Stimulated activated CD4-positive, alpha-beta T cell treated with anti-CD3 and anti-CD28 coated beads, TNF-alpha, amount 100 ng/mL, for 1 hour (primary cell): ENCODE measurements at places on chromosomes 1 and 21.

DNA sequence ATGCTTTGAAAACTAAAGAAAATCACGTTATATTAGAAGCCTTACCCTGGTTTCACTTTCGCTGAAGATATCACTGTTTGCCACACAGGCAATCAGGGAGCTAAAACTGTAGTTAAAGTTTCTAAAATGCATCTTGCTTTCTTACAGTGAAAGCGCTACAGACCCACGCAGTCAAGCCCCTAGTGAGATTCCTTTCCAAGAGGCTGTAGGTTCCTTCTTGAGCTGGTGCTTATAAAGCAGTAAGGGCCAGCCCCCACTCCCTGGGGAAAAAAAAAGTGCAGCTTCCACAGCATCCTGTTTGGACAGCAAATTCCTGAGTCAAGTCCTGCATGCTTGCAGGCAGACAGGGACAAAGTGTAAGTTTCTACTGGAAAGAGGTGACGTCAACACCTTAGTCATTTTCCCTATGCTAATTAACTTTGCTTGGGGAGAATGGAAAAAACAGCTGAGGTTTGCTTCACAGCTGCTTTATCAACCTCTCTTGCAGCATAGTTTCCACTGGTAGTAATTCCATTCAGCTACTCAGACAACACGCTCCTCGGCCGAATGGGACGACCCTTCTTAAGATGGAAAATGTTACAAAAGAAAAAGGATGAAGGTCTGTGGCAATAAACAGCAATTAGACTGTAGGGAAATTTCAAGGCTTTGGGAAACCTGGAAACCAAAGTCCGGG, 14.7 kb upstream of the KCNE1 start:
- DNase-seq = no peak

GRCh38 chr1:59243550-59243949, 53.3 kb upstream of the FGGY start:
- no peak for DNase-seq

DNA sequence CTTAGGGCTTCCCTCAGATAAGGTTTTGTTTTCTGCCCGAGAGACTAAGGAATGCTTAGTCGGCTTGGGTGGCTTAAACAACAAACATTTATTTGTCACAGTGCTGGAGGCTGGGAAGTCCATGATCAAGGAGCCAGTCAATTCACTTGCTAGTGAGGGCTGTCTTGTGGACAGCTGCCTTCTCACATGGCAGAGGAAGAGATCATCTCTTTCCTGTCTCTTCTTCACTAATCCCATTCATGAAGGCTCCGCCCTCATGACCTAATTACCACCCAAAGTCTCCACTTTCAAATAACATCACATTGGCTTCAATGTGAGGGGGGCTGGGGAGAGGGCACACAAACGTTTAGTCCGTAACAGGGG, 50.5 kb upstream of the IL12RB2 start:
- DNase-seq = no peak

GRCh38 chr1:181189691-181190363, 101.3 kb downstream of the IER5 start:
- DNase-seq = peak; percentile 55

- no peak for DNase-seq
Measured at GRCh38 chr1:65512967-65513780, 92.7 kb downstream of the LEPR start.

DNA sequence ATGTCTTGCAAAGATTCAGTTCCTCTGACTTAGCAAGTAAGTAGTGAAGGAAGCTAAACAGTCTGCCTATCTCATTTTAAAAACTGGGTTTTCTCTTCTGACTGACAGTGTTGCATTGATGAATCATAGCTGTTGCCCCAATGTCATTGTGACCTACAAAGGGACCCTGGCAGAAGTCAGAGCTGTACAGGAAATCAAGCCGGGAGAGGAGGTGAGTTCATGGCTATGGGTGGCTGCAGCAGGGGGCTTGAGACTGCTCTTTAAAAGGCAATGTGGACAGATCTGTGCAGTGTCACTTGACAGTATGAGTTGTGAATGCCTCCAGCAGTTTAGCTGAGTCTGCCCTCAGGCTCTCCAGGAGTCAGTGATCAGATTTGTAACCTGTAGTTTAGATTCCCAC, 46.6 kb downstream of the SMYD2 start:
- no peak for DNase-seq

GRCh38 chr21:42061195-42061985, 9.7 kb upstream of the UMODL1 start:
- no peak for DNase-seq

GRCh38 chr1:11147197-11147770, 41.9 kb upstream of the ANGPTL7 start:
- no peak for DNase-seq

DNA sequence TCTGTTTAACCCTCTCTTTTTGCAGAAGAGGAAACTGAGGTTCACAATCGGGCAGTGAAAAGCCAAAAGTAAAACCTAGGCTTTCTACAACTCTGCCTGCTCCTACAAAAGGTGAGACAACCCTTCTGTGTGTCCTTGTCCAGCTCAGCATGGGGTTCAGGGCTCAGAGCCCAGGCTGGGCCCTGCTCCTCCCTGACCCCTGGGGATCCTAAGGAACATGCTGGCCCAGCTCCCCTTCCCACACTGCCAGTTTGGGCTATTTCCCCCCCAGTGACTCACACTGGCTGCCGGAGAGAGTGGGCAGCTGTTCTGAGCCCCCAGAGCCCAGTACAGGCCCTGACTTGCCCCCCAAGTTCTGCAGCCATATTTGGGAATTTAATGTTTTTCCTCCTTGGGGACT, 8.9 kb downstream of the FAM229A start:
- DNase-seq = no peak

GRCh38 chr1:6599141-6599975, 3.3 kb downstream of the KLHL21 start:
- no peak for DNase-seq

DNA sequence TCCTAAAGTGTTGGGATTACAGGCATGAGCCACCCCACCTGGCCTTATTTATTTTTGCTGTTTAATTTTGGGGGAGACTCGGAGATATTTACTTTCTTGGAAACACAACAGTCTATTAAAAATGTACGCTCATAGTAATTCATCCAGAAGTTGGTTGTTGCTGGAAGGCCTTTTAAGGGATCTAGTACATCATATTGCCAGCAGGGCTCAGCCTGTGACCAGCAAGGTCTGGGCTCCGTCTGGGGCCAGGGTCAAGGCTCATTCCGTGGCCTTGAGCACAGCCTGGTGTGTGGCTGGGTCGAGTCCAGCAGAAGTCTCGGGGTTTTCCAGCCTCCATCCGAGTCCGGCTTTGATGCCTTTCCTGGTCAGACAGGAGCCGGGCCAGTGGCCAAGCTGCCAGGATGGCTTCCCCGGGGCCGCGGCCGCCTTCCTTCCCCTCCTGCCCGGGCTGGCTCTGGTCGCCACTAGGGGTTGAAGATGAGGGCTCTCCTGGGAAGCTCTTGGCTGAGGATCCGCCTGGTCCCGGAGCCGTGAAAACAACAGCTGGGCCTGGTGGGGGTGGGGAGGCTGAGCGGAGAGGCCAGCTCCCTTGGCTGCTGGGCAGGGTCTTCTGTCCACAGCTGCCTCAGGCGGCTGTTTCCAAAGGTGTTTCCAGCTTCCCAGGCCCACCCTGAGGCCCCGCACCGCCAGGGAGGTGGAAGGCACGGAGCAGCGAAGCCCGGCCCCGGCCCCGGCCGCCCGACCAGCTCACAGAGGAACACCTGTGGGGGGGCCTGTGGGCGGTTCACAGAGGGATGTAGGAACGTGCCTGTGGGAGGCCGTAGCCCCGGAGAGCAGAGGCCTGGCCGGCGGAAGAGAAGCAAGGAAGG, 5.1 kb upstream of the VWA1 start:
- DNase-seq = no peak

DNA sequence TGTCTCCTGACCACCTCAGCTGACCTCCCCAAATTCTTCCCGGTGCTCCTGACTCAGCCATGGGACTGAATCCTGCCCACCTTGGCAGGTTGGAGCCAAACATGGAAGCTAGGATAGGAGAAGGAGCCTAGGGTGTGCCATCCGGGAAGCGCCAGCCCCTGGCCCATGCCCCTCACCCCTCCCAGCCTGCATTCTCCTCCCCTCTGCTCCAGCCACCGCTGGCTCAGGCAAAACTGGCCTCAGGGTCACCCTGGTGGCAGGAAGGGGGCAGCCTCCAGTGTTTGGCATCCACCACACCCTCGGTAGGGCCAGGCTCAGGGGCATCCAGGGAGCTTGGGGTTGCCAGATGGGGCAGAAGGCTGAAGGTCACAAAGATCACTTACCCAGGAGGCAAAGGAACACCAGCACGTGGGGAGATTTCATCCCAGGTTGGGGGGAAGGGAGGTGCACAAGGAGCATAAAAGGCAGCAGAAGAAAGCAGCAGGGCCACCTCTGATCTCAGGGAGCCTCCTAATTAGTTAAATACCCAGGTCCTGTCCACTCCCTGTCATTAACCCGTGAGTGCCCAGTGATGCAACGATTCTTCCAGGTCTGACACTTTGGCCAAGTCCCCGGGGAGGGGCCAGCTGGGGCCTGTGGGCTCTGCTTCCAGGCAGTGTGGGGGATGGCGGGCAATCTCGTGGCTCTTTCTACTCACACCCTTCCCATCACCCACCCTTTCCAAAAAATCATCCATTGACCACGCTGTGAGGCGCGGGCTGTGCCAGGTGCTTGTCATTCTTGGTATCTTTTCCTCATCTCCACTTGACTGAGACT, at the start of gene PLA2G2E:
Gene PLA2G2E (minus strand): TSS at position 481 of the 816 bp plus-strand sequence. CDS start 58 bp downstream, at position 423.
- DNase-seq = no peak

- no peak for DNase-seq
Measured at GRCh38 chr1:208577381-208577905, 333.3 kb upstream of the PLXNA2 start.

DNA sequence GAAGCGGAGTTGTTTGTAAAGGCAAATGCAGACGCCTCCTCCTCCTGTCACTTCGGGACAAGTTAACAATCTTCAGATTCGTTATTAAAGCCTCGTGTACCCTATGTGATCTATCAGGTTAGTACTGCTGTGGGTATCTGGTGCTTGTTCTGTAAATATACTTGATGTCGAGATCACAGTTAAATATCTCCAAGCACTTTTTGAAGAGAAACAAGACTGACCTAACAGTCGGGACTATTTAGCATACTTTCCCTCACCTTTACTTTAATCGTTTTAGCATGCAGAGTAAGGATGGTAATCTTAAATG, 710 bp downstream of the KLHL20 start:
- no peak for DNase-seq

DNA sequence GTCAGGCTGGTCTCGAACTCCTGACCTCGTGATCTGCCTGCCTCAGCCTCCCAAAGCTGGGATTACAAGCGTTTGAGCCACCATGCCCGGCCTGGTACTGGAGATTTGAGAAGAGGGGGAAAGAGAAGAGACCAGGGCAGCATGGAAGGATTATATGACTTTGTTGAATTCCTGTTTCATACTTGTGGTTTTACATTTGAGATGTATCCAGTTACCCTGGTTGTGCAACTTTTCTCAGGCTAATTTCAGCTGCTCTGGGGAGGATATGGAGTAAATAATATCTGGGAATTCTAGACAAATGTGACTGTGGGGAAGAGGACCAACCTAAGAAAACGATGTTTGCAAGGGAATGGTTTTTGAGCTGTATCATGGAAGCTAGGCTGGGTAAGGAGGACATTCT, 89.5 kb upstream of the GREM2 start:
- no peak for DNase-seq

DNA sequence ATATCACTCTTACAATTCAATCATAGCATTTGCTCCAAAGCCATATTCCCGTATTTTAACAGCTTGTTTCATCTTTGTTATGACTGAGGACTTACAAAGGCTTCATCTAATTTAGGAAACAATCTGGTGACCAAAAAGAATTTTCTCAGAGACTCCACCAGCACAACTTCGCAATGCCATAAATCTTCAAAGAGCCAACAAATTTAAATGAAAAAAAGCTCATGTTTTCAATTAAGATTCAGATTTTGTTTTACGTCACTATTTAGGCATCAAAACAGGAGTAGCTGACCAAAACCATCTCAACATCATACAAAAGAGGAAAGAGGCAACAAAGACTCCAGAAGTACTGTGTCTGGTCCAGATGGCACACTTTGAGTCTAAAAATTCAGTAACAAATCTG, 373.3 kb downstream of the TTLL7 start:
- DNase-seq = no peak

DNA sequence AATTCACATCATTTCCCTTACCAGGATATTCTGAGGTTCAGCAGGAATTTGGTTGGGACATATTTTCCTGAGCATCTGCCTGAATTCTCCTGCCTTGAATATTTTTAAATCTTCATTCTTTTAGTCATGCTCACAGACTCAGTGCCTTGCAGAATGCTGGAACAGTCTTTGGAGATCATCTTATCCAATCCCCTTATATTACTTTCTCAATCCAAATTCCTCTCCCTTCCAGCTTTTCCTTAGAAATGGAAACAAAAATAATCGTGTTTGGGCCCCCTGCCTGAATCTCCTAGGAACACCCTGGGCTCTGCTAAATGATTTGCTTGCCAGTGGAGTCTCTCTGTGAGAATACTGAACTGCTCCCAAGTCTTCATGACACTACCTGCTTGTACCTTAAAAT, 38.4 kb downstream of the LHX8 start:
- no peak for DNase-seq

- no peak for DNase-seq
Measured at GRCh38 chr1:20093940-20094391, 24.0 kb downstream of the PLA2G5 start.

- no peak for DNase-seq
Measured at GRCh38 chr1:89260042-89260441, 12.6 kb downstream of the GBP5 start.

GRCh38 chr1:74010206-74010605, 187.8 kb downstream of the LRRIQ3 start:
- DNase-seq = no peak

DNA sequence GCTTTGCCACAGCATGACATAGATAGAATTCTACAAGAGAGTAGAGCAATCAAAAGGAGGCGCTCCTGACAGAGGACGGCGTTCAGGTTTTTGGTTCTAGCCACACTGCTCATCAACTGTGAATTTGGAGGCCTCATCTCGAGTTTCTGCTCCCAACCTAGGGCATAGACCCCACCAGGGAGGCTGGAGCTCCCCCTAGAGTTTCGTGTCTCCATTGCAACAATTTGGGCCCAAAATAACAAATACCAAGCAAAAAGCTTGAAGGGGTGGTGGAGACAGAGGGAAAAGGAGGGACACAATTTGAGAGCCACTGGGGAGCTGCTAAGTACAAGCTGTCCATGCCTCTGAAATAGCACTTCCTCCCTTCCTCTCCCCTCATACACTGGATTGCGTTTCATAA, 297.0 kb downstream of the GPATCH2 start:
- no peak for DNase-seq

DNA sequence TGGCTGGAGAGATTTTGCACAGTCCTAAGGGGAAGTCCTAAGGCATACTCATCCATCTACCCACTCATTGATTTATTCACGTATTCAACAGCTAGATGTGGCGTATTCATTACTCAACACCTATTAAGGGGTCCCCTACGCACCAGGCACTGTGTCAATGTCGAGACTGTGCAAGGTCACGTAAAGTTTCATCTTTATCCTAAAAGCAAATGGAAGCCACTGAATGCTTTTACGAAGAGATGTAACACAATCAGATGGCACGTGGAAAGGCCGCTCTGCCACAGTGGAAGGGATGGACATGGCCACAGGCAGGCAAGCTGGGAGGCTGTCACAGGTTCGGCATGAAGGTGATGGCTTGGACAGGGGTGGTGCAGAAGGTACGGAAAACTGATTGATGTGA, 66.3 kb upstream of the ZBTB18 start:
- DNase-seq = no peak
